ENCODE measurements at places on chromosomes 13 and 19.

GRCh38 chr13:113883314-113883811, 19.5 kb upstream of the GAS6 start:
- no peak for DNase-seq

GRCh38 chr19:16441661-16442162, 30.1 kb downstream of the EPS15L1 start:
- peak; percentile 37 for DNase-seq

DNA sequence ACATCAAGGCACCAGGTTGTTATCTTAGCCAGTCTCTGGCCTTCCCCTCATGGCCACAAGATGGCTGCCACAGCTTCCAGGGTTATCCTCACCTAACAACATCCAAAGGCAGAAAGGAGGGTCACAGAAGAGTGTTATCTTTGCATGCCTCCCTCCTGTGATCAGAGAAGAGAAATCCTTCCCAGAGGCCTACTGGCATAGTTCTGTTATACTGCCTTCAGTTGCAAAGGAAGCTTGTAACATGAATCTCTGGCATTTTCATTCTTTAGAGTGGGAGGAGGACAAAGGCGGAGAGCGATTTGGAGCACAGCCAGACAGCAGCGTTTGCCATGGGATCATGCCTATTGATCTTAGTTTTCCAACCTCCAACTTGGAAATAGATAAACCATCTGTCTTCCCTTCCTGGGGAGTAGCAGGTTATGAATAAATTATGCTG, 135.7 kb downstream of the DNAJC15 start:
- no peak for DNase-seq

- no peak for DNase-seq
Measured at GRCh38 chr13:77434289-77434688, 101.2 kb upstream of the SCEL start.

DNA sequence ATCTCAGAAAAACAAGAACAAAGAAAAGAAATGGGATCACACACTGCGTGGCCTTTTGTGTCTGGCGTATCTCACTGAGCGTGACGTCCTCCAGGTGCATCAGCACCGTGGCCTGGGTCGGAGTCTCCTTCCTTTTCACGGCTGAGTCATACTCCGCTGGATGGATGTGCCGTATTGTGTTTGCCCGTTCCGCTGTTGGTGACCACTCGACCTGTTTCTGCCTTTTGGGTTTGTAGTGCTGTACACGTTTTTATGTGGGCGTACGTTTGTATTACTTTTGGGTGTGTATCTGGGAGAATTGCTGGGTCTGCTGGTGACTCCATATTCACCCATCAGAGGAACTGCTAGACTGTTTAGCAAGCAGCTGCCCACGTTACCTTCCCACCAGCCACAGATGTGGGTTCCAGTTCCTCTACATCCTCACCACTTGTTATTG, 11.4 kb downstream of the ARID3A start:
- DNase-seq: no peak

DNA sequence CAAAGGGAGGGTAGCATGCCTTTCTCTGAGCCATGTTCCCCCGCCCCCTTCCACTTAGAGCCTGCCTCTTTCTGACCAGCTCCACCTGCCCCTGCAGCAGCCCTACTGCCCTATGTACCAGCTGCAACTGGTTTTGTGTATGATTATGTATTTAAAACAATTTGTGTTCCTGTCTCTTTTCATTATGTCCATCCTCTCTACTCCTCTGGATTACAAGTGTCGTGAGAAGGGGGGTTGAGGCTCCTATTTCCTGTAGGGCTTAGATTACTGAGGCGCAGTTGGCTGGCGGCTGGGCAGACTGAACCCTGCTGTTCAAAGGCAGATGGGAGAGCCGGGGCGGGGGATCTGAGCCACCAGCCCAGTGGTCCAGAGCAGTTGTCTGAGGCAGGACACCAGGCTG, 213.3 kb downstream of the KCNRG start:
- DNase-seq: no peak

DNA sequence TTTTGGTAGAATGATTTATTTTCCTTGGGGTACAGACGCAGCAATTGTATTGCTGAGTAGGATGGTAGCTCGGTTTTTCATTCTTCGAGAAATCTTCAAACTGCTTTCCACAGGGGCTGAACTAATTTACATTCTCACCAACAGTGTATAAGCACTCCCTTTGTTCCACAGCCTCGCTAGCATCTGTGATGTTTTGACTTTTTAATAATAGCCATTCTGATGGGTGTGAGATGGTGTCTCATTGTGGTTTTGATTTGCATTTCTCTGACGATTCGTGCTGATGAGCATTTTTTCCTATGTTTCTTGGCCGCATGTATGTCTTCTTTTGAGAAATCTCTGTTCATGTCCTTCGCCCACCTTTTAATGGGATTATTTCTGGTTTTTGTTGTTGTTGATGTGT, 54.8 kb upstream of the UQCRFS1 start:
- DNase-seq: no peak

- DNase-seq: no peak
Measured at GRCh38 chr19:29379257-29380021, 146.4 kb upstream of the VSTM2B start.

DNA sequence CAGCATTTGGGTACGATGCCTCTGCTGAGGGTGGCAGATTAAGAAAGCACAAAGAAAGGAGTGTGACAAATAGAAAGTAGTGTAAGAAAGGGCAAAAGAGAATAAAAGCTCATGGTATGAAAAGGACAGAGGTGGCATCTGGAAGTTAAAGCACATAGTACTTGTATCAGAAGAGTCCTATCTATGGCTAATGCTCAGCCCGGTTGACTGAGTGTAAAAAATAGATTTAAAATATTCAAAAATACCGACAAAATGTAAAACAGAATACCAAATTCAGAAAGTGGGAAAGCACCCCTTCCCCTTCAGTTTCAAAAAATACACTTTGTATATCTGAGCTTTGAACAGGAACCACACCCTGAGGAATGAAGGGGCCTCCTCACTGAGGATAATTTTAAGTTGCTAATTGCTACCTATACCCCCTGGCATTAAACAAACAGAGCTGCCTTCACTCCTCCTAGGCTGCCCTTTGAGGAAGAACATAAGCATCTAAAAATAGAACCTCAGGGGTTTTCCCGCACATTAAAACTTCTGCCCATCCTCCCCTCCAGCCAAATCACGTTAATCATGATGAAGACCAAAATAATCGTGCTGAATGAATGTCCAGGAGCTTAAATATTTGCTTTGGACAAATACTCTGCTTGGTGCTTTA, 43.3 kb downstream of the DLEU7 start:
- no peak for DNase-seq

- DNase-seq: no peak
Measured at GRCh38 chr13:50025436-50025835, 10.2 kb downstream of the KCNRG start.

GRCh38 chr19:39182174-39182505, 14.6 kb upstream of the NCCRP1 start:
- no peak for DNase-seq

GRCh38 chr19:5137571-5138124, 168.7 kb downstream of the KDM4B start:
- no peak for DNase-seq

DNA sequence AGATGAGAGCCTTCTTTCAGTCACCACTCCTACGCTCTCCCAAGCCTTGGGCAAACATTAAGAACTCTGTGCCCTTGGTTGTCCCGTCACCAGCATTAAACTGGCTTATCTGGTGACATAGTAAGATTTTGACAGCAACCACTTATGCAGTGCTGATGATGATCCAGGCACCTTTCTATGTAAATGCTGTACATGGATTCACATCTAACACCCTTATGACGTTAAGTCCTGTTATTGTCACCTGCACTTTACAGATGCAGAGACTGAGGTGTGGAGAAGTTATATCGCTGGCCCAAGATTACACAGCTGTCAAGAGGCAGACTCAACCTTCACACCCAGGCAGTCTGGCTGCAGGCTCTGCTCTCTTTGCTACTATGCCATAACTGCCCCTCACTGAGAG, 25.0 kb downstream of the RASL11A start:
- DNase-seq: no peak
